Camera-type eye (tissue), 1 donor: ENCODE measurements at places on chromosomes 3 and 15. TPM values are rescaled to one million over a fixed set of nuclear protein-coding genes. Genes with fewer than 3 reads are reported as not detected.

The MORC1 gene
- not detected for total RNA-seq

The ATP13A4 gene
- total RNA-seq, result 14.6 TPM

The GPR149 gene
- total RNA-seq, result 3.8 TPM

The CADPS gene
- 418 TPM for total RNA-seq

The IGSF11 gene
- 51.5 TPM for total RNA-seq
